ENCODE measurements at places on chromosomes 2 and 18. TPM values are rescaled to one million over a fixed set of nuclear protein-coding genes. Genes with fewer than 3 reads are reported as not detected.
A peak's percentile ranks its signal among the peaks of the same experiment; 100 is the strongest.

Gene CD226
- 106 TPM for total RNA-seq

Gene TCF7L1
- 0.12 TPM for total RNA-seq

Gene CFC1B
- total RNA-seq = not detected

Gene NT5C1B
- not detected for total RNA-seq

Gene UGT1A3
- total RNA-seq = not detected

Gene POU3F3
- not detected for total RNA-seq

Gene ANO7
- total RNA-seq = 0.20 TPM

Gene CHRND
- not detected for total RNA-seq

GRCh38 chr2:57959390-57959789 lies 87.2 kb upstream of the VRK2 start:
- no peak overlapping the region for H3K4me3 ChIP-seq
- no peak overlapping the region for H3K27ac ChIP-seq
- H3K27me3 ChIP-seq = no peaks in the 10 kb centered on the region
- no peaks in the 10 kb centered on the region for H3K36me3 ChIP-seq

DNA sequence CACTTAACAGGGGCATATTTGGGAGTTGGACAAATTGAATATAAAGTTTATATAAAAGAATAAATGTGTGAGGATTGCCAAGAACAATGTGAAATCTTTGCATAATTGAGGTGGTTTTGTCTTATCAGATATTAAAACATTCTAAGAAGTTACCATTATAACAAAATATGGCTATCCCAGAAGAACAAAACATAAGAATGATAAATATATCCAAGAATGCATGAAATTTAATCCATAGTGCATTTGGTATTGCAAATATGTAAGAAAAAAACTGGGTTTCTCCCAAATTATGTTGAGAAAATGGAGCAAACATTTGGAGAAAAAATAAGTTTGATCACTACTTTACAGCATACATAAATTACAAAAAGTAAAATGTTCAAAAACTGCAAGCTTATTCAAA lies 562.4 kb downstream of the RNF144A start:
- no peak for DNase-seq
- H3K4me3 ChIP-seq = no peak overlapping the region
- peaks cover 2% of the 10 kb centered on the region for H3K4me1 ChIP-seq
- H3K27me3 ChIP-seq = peaks cover 9% of the 10 kb centered on the region

DNA sequence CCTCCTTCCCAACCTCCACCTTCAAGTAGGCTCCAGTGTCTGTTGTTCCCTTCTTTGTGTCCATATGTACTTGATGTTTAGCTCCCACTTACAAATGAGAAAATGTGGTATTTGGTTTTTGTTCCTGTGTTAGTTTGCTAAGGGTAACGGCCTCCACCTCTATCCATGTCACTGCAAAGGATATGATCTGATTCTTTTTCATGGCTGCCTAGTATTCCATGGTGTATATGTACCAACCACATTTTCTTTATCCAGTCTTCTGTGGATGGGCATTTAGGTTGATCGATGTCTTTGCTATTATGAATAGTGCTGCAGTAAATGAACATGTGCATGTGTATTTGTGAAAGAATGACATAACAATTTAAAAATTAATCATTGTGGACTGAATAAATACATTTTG lies 19.5 kb upstream of the TFPI start:
- H3K4me1 ChIP-seq = no peaks in the 10 kb centered on the region
- no peaks in the 10 kb centered on the region for H3K27me3 ChIP-seq
- H3K4me3 ChIP-seq = no peak overlapping the region

DNA sequence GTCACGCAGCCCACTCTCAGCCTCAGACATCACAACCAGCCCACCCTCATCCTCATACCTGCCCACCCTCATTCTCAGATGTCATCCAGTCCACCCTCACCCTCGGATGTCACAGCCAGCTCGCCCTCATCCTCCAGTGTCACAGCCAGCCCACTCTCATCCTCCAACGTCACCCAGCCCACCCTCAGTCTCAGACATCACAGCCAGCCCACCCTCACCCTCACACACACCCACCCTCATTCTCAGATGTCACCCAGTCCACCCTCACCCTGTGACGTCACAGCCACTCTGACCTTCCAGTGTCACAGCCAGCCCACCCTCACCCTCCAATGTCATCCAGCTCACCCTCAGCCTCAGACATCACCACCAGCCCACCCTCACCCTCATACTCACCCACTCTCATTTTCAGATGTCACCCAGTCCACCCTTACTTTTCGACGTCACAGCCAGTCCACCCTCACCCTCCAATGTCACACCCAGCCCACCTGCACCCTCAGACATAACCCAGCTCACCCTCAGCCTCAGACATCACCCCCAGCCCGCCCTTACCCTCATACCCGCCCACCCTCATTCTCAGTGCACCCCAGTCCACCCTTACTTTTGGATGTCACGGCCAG lies 100.3 kb downstream of the LOXHD1 start:
- peaks cover 3% of the 10 kb centered on the region for H3K27me3 ChIP-seq
- no peak for DNase-seq
- H3K4me1 ChIP-seq = peaks cover 3% of the 10 kb centered on the region

DNA sequence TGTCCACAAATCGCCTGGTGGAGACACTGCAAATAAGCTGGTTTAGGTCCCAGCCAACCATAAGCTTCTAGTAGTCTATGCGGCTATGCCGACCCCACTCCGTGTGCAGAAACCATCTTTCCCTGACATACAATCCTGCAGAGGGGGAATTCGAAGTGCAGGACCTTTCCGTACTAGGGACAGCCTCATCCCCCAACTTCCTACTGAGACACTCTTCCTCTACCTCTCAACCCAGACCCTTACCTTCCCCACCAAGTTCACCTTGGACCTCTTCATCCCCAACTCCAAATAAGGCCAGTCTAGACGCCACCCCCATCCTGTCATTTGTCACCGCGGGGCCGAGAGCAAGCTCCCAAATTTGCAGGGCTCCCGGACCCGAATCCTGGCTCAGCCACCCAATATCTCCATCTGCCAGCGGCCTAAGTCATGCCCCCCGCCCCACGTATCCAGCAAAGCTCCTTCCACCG lies 496 bp downstream of the SUCLG1 start:
- no peak for DNase-seq
- peak overlapping the region; percentile 100 for H3K4me3 ChIP-seq
- peaks cover 7% of the 10 kb centered on the region for H3K36me3 ChIP-seq
- peak overlapping the region; percentile 99 for H3K27ac ChIP-seq

- peak overlapping the region; percentile 61 for H3K27ac ChIP-seq
- peak overlapping the region; percentile 77 for H3K4me3 ChIP-seq
- peaks cover 57% of the 10 kb centered on the region for H3K4me1 ChIP-seq
- no peak for DNase-seq
- peaks cover 5% of the 10 kb centered on the region for H3K36me3 ChIP-seq
- no peaks in the 10 kb centered on the region for H3K27me3 ChIP-seq
Observed at GRCh38 chr2:12488352-12489318, 228.1 kb upstream of the TRIB2 start.

DNA sequence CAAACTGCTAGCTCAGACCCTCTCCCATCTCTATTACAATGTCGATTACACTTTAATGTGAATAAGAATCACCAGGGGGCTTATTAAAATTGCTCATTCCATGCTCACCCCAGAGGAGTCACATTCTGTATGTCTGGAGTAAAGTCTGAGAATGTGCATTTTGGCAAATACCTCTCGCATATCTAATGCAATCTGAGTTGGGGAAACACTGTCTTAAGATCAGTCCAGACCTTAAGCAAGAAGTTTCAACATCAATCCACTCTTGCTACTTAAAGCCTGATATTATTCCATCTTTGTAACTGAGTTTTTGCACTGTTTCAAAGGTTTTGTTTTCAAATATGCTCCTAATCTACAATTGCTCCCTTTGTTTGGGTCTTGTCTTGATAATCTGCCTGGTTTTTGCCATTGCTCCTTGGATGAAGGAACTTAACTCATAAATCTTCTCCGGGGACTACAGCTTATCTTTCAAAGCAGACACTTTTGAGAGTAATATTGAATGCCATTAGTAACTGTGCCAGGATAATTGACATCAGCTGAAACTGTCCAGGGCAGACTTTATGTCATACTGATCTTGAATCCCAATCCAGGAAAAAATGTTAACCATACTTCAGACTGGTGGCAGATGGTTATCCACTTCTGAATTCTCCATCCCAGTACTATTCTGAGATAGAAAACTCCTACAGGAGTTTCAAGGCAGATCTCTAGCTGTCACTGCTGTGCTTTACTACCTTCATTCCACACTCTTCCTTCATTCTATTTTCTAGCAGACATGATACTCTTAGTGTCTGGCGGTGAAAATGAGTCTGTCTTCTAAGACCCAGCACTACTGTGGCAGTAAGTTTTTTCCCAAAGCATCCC lies 200.9 kb downstream of the ERBB4 start:
- DNase-seq = no peak
- no peaks in the 10 kb centered on the region for H3K4me1 ChIP-seq
- H3K36me3 ChIP-seq = no peaks in the 10 kb centered on the region
- H3K27ac ChIP-seq = no peak overlapping the region

DNA sequence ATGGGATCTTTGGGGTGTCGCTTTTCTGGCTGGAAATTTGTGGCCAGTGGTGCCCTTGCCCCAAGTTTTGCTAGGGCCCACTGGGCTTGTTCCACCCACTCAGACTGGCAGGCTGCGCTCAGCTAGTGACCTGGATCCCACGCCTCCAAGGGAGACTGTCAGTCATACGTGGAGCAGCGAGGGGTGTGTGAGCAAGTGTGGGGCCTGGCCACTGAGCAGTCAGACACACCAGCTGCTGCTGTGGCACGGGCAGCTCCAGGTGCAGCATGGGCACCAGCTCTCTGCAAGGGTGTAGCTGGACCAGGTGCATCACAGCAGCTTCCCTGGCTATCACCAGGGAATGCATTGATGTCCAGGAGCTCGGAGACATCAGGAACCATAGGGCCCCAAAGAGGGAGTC lies 327.0 kb downstream of the NR4A2 start:
- DNase-seq = no peak
- H3K27ac ChIP-seq = no peak overlapping the region
- no peak overlapping the region for H3K4me3 ChIP-seq

DNA sequence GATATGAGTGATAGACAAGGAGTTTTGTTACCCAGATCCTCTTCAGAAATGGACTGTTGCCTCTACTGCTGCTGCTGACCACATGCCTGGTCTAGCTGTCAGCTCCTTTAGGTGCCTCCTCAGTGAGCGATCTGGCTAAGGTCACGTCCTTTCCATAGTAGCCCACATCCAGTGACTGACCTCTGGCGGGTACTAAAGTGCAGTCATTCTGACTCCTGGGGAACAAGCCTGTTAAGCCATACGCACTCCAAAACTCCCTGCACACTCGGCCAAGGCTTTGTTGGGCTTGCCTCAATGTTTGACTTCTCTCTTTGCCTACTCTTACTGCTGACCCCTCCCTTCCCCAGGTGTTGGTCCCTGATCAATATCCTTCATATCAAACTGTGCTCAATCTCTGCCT lies 685.2 kb downstream of the IRS1 start:
- no peak for DNase-seq
- peaks cover 13% of the 10 kb centered on the region for H3K27me3 ChIP-seq
- no peak overlapping the region for H3K4me3 ChIP-seq
- H3K4me1 ChIP-seq = no peaks in the 10 kb centered on the region

DNA sequence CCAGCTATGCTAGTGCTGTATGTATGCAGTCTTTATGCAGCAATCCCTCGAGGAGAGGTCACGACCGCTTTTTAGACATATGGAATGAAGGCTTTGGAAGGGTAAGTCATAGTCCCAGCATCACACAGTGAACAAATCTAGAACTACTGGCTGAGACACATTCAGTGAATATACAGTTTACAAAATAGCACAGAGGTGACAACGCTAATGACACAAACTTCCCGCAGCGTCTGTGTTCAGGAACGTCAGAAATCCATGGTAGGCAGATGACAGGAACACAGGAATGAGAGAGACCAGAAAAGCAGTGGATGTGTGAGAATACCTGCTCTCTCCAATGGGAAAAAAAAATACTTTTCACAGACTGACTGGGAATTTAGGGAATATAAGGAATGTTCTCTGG lies 29.6 kb downstream of the CABYR start:
- no peak overlapping the region for H3K4me3 ChIP-seq
- no peak for DNase-seq
- H3K36me3 ChIP-seq = peaks cover 2% of the 10 kb centered on the region
- no peaks in the 10 kb centered on the region for H3K27me3 ChIP-seq
- H3K27ac ChIP-seq = no peak overlapping the region

- no peak overlapping the region for H3K27ac ChIP-seq
- peaks cover 2% of the 10 kb centered on the region for H3K4me1 ChIP-seq
- DNase-seq = no peak
- H3K36me3 ChIP-seq = peaks cover 2% of the 10 kb centered on the region
- no peak overlapping the region for H3K4me3 ChIP-seq
Observed at GRCh38 chr2:23360571-23361125, 24.3 kb upstream of the KLHL29 start.

DNA sequence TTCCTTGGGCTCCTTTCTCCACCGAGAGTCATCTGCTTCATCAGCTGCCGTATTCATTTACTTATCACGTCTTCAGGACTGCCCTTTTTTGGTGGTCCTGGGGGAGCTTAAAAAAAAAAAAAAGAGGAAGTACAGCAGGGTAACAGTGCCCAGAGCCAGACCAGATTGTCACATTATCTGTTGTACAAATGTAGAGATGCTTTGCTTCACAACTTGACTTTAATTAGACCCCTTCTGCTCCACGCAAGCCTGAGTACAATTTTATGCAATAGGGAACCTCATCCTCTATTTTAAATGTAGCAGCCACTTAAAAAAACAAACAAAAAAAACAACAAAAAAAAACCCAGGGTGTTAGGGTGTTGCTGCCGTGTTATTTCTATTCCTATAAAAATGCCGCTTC lies 128.3 kb downstream of the PRPF40A start:
- H3K27me3 ChIP-seq = peaks cover 46% of the 10 kb centered on the region
- peaks cover 2% of the 10 kb centered on the region for H3K4me1 ChIP-seq
- no peak overlapping the region for H3K27ac ChIP-seq
- no peak for DNase-seq
- H3K36me3 ChIP-seq = no peaks in the 10 kb centered on the region
- H3K4me3 ChIP-seq = no peak overlapping the region

GRCh38 chr2:170249761-170250160 lies 71.8 kb downstream of the MYO3B start:
- H3K27ac ChIP-seq = no peak overlapping the region
- H3K27me3 ChIP-seq = peaks cover 24% of the 10 kb centered on the region
- H3K36me3 ChIP-seq = no peaks in the 10 kb centered on the region
- H3K4me3 ChIP-seq = no peak overlapping the region
- no peaks in the 10 kb centered on the region for H3K4me1 ChIP-seq
- DNase-seq = no peak

GRCh38 chr2:182038576-182038975 lies 52.9 kb downstream of the PPP1R1C start:
- no peaks in the 10 kb centered on the region for H3K36me3 ChIP-seq
- H3K27ac ChIP-seq = no peak overlapping the region
- no peak for DNase-seq
- H3K27me3 ChIP-seq = no peaks in the 10 kb centered on the region
- H3K4me3 ChIP-seq = no peak overlapping the region

- peaks cover 23% of the 10 kb centered on the region for H3K4me1 ChIP-seq
- peaks cover 4% of the 10 kb centered on the region for H3K36me3 ChIP-seq
- DNase-seq = no peak
- H3K27ac ChIP-seq = no peak overlapping the region
- no peaks in the 10 kb centered on the region for H3K27me3 ChIP-seq
- peak overlapping the region; percentile 99 for H3K4me3 ChIP-seq
Observed at GRCh38 chr18:21109936-21110712, 1.5 kb downstream of the ROCK1 start.

- H3K4me3 ChIP-seq = no peak overlapping the region
- no peak for DNase-seq
- H3K27ac ChIP-seq = no peak overlapping the region
- H3K4me1 ChIP-seq = peaks cover 7% of the 10 kb centered on the region
- H3K36me3 ChIP-seq = peaks cover 3% of the 10 kb centered on the region
Observed at GRCh38 chr18:61887838-61888237, 5.0 kb downstream of the RNF152 start.

Data from T-helper 17 cell (primary cell).